Forelimb muscle (tissue), 1 donor: ENCODE measurements at places on chromosomes 1 and 21.

- no peak for DNase-seq
Observed at GRCh38 chr1:155529929-155530328, 32.7 kb downstream of the ASH1L start.

DNA sequence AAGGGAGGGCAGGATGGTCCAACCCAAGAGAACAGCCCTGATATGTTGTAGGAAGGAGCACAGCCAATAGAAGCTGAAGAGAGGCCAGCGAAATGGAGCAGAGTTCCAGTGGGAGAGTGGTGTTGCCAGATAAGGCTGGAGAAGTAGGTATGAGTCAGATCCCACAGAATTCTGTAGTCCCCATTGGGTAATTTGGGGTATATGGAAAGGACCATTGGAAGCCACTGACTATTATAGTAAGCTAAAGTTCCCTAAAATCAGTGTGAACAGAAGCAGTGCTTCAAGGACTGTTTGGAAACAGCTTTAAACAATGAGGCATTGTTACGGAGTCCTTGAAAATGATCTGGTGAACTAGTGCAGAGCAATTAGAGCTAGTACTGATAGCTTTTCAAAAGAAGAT is 63.0 kb downstream of the DISP1 start:
- DNase-seq, result no peak

GRCh38 chr1:202801175-202801574 is 7.0 kb downstream of the KDM5B start:
- no peak for DNase-seq

DNA sequence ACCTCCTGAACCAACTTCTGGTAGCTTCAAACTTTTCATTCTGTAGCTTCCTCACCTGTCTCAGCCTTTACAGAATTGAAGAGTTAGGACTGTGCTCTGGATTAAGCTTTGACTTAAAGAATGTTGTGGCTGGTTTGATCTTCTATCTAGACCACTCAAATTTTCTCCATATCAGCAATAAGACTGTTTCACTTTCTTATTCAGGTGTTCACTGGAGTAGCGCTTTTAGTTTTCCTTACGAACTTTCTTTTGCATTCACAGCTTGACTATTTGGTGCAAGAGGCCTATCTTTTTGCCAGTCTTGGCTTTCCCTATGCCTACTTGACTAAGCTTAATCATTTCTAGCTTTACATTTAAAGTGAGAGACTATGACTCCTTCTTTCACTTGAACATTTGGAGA is 31.5 kb downstream of the FGGY start:
- DNase-seq, result no peak

- no peak for DNase-seq
Observed at GRCh38 chr1:212415107-212415841, 588 bp upstream of the PACC1 start.

- no peak for DNase-seq
Observed at GRCh38 chr1:112143871-112144441, 154.5 kb upstream of the KCND3 start.

- DNase-seq, result no peak
Observed at GRCh38 chr21:45631540-45631939, 12.0 kb upstream of the PCBP3 start.
